ENCODE measurements at places on chromosomes 6 and 20.
A peak's percentile ranks its signal among the peaks of the same experiment; 100 is the strongest.

GRCh38 chr6:130632897-130633296 is 194.3 kb upstream of the SMLR1 start:
- no peak for DNase-seq

DNA sequence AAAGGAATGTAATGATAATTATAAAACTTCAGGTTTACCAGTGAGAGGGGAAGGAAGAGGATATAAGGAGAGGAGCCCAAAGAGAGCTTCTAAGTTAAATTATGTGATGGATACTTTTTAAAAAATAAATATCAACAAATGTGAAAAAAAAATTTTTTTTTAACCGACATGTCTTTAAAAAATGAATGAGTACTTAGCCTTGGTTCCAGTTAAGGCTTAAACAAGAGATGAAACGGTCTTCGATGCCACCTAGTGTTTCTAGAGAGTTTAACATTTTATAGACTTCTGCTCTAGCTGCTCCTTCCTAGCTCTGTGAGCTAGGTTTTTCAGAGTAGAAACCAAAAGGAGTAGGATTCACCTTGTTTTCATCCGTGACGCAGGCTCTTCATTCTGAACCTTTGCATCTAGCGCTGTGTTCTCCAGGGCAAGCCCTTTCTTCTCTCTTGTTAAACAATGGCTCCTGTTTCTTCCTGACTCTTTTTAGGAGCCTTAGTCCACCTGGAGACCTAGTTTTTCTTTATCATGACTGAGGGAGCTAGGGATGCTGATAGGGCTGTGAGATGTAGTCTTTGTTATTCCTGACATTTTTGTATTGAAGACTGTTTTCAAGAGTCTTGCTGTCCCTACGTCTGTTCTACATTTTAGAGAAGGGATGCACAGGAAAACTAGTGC is 42.4 kb upstream of the GNRH2 start:
- no peak for DNase-seq

DNA sequence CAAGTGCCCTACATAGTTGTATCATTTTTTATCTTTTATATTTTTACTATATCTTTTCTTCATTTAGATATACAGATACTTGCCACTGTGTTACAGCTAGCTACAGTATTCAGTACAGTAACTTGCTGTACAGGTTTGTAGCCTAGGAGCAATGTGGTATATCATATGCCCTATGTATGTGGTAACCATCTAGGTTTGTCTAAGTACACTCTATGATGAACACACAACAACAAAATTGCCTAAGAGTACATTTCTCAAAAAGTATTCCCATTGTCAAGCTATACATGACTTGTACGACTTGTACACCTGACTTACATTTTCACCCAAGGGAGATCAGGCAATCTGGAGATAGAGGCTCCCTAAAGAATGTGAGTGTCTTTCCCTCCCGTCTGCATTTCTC is 8.2 kb downstream of the ELOVL5 start:
- DNase-seq = no peak

- DNase-seq = no peak
Measured at GRCh38 chr6:35170166-35170565, 29.0 kb upstream of the TCP11 start.

DNA sequence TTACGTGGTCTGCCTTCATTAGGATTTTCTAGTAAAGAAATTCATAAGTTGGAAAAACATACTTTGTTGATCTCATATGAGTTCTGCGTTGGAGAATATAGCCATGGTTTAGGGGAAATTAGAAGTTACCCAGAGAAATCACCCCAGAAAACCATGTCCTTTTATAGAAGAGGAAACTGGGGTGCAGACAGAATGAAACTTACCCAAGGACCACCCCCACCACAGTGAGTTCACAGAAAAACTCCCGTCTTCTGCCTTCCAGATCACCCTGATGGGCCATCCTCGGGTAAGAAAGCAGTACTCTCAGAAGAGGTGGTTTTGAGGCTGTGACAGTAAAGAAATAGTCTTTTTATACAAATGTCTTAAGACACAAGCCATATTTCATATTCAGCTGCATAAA is 25.1 kb upstream of the MAFB start:
- DNase-seq = no peak

- peak; percentile 43 for DNase-seq
Measured at GRCh38 chr6:32086661-32087573, 22.2 kb downstream of the TNXB start.

DNA sequence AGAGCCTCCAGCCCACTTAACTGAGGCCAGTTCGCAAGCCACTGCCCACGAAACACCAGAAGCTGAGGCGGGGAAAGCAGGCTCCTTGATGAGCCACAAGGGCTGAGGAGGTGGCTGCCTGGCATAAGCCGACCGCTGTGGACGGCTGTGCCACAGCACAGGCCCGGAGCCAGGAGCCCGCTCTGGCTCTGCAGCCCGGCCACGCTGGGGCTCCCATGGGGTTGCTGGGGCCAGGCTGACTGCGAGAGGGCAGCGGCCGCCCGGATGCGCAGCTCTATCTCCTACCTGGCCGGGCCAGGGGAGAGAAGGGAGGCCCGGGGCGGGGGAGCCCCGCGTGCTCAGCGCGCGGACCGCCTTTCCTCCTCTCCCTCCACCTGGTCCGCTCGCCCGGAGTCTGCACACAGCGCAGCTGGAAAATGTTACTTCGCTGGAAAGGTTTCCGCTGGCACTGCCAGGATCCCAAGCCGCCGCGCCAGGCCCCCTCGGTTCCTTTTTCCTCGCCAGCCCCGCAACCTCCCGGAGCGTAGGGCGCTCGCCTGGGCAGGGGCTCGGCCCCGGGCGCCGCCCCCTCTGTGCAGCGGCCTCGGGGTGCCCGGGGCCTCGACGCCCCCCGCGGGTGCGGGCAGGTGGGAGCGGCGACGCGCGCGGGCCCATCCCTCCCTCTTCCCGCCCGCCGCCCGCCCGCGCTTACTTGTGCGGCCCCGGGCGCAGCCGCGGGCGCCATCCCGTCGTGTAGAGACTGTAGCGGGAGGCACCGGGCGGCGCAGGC is 657 bp downstream of the EMILIN3 start:
- no peak for DNase-seq

DNA sequence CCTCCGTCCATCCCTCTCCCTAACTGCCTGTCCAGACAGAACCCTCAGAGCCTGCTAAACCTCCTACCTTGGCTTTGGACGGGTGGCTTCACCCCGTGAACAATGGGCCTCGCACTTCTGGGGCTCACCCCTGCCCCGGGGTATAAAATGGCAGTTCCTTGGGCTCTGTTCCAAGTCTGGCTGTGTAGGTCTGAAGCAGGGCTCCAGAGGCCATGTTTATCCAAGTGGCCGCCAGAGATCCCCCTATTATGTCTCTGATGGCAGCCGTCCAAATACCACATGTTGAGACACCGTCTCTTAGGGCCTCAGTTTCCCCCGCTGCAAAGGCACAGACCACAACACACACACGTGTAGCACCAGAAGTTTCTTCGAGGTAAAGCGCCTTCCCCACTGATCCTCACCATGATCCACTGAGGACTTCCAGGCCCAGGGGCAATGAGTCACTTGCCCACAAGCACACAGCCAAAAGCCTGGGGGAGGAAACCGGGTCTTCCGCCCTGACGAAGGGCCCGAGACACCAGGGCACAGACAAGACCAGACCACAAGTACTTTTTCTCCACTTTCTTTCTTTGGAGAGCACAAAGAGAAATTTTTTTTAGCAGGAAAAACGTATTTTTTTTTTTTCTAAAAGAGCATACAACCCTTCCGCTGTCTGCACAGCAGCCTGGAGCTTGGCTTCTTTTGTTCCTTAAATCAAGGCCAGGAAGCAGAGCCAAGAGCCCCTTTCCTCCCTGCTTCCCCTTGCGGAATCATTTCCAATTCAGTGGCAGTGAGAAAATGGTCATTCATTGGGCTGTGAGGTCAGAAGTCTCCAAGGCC is 11.8 kb downstream of the CPNE5 start:
- DNase-seq = no peak
